ENCODE measurements at places on chromosomes 3 and 15. TPM values are rescaled to one million over a fixed set of nuclear protein-coding genes. Genes with fewer than 3 reads are reported as not detected.
A peak's percentile ranks its signal among the peaks of the same experiment; 100 is the strongest.

DNA sequence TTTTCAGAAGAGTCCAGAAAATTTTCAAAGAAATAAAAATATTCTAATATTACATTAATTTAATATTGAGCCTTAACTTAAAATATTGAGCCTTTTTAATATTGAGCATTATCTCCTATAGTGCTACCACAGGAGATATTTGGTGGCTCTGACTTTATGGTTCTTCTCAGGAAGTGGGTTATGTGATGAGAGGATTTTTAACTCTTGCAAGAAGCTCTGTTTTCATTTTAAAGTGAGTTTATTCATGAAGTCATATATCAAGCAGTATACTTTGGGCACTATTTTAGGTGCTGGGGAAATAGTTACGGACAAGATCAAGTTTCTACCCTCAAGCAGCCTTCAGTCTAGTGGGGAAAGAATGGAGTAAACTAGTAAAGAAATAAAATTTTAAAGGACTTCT, 13.4 kb upstream of the MBNL1 start:
- DNase-seq = no peak

DNA sequence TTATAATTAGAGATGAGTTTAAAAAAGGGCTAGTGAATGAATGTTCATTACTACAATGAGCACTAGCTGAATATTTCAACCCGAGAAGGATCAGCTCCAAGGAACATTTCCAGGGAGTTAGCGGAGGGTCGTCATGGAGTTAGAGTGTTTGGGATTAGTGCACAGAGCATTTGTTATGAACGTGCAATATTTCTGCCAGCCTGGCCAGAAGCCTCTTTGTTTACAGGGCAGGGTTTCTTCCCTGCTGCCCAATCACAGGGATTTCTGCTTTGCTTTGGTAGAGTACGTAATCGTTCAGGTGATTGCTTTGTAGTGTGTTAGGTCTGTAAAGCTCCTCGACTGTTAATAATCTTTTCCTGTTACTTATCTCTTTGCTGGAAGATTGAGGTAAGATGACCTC, 5.9 kb downstream of the CGNL1 start:
- DNase-seq = no peak

DNA sequence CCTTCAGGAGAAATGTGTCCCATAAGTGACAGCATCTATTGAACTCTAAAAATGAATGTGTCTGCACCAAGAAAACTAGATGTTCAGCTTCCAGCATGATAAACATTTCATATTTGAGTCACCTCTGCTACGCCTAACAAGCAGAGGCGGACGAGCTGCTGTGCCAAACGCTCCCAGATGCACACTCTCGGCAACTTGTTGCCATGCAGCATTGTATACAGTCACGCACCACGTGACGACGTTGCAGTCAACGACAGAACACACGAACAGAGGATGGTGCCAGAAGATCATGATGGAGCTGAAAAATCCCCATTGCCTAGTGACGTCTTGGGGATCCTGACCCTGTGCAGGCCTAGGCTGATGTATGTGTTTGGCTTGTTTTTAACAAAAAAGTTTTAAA, 137.5 kb downstream of the XXYLT1 start:
- peak; percentile 45 for DNase-seq

- no peak for DNase-seq
Observed at GRCh38 chr15:77001351-77001750, 6.4 kb downstream of the PSTPIP1 start.

DNA sequence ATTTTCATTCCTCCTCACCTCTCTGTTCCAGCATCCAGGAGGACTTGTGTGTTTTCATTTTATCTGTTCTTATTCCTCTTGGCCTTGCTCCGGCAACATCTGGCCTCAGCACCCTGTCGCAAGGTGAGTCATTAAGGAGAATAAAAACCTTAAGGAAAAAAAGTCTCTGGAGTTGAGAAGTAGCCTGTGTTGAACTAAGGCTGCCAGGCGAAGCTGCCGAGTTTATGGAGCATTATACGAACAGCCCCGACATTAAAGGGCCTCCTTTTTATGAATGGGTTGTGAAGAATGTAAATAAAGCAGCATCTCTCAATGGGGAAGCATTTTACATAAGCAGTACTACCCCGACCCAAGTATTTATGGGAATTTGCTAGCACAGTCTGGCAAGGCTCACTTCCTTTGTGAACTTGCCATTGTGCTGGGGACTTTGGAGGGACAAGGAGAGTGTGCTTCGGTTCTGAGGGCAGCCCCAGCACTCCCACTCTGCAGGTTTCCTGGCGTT, 4.7 kb downstream of the BAHD1 start:
- no peak for DNase-seq

- no peak for DNase-seq
Observed at GRCh38 chr3:138450181-138450580, 15.8 kb downstream of the ESYT3 start.

DNA sequence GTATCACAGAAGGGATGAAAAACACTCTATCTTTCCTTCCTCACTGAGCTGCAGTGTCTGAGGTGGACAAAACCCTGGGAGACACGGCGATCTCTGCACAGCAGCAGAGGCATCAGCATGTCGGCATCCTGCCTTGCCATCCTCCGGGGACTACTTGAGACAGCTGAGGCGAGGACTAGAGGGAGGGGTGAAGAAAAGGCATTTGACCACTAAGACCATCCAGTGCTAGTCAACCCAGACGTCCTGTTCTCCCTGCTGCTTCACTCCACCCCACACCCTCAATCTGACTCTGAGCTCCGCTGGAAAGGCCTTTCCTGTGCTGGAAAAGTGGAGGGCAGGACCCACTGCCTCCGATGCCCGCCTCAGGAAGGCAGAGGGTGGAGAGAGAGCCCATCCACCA, 67.3 kb downstream of the VGLL4 start:
- no peak for DNase-seq

GRCh38 chr3:51955175-51955892, at the start of gene GPR62:
GPR62 (plus strand) TSS chr3:51955381; CDS start chr3:51955653, 272 bp downstream.
- no peak for DNase-seq

GRCh38 chr15:31932576-31932975, 97.7 kb upstream of the CHRNA7 start:
- no peak for DNase-seq

GRCh38 chr3:63976161-63976871, 47.0 kb downstream of the PSMD6 start:
- no peak for DNase-seq

GRCh38 chr3:46702246-46703012, 1.2 kb downstream of the TMIE start:
- no peak for DNase-seq

GRCh38 chr3:14444380-14444779, 42.0 kb downstream of the SLC6A6 start:
- no peak for DNase-seq

- DNase-seq = no peak
Observed at GRCh38 chr3:76638006-76638405, 401.9 kb upstream of the ROBO2 start.

DNA sequence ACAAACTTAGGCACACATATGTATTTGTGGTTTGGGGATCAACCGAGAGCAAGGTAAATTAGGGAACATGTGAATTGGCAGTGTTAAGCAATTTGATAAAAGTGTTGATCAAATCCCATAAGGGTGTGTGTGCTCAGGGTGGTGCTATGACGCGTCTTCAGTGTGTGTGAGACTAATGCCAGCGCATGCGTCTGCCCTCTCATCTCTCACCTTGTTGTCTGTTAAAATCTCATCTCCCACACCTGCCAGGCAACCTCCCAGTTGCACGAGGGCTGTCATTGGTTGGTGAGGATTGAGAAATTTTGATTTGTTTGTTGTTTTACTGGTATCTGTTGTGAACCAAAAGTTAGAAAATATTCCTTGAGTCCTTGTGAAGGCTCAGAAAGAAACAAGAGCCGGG, 137.2 kb upstream of the ICE2 start:
- DNase-seq = no peak

GRCh38 chr3:65402597-65402996, 636.1 kb downstream of the MAGI1 start:
- peak; percentile 13 for DNase-seq

GRCh38 chr15:58770519-58770856, 614 bp upstream of the MINDY2 start:
- DNase-seq = no peak

DNA sequence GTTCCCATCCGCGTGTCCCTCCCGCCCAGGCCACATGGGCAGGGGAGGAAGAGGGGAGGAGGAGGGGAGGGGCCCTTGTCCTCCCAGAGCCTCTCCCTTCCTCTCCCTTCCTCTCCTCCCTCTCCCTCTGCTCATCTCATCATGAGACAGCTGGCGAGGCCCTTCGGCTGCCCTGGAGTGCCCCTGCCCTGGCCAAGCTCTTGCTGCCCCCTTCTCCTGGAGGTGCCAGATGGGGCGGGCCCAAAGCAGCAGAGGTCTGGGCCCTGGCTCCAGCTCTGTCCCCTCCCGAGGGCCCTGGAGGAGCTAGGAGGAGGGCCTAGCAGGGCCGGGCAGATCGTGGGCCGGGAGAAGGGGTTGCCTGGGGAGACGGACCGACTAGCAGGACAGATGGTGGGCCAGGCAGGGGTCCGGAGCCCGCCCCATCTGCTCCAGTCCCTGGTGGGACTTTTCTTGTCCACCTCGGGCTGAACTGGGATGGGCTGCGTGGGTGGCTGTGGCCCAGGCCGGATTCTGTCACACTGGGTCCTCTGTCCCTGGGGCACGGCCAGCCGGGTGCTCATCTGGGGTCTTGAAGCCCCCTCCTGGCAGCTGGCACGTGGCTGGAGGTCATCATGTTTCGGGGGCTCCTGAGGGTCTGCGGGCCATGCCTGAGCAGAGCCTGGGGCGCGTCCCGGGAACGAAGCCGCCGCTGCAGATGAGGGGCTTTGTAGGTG, 183.4 kb downstream of the GOLGA6L6 start:
- no peak for DNase-seq

- no peak for DNase-seq
Observed at GRCh38 chr15:32855942-32856341, 138.1 kb downstream of the GREM1 start.

DNA sequence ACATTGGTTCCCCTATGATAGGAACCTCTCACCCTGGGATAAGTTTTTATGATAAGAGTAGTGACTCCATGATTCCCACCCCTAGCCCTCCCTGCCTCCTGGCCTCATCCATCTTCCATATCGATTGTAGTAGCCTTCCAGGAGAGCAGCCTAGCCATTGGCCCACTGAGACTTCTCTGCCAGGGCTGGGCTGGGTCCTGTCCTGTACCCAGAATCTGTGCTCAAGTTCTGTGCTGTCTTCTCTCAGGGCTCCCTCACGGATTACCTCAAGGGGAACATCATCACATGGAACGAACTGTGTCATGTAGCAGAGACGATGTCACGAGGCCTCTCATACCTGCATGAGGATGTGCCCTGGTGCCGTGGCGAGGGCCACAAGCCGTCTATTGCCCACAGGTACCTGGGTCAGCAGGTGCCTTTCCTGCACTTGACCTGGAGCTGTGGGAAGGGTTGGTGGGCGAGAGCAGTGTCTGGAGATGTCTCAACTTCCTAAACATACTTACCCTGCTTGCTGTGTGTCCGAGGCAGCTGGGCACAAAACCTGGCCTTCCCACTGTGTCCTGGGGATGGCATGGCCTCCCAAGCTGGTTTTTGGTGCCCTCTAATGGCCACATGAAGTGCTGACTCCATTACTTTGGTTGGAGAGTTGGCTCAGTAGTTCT, 16.6 kb upstream of the EXOG start:
- DNase-seq = peak; percentile 49

- DNase-seq = no peak
Observed at GRCh38 chr3:193095366-193095765, 145.7 kb upstream of the PLAAT1 start.

DNA sequence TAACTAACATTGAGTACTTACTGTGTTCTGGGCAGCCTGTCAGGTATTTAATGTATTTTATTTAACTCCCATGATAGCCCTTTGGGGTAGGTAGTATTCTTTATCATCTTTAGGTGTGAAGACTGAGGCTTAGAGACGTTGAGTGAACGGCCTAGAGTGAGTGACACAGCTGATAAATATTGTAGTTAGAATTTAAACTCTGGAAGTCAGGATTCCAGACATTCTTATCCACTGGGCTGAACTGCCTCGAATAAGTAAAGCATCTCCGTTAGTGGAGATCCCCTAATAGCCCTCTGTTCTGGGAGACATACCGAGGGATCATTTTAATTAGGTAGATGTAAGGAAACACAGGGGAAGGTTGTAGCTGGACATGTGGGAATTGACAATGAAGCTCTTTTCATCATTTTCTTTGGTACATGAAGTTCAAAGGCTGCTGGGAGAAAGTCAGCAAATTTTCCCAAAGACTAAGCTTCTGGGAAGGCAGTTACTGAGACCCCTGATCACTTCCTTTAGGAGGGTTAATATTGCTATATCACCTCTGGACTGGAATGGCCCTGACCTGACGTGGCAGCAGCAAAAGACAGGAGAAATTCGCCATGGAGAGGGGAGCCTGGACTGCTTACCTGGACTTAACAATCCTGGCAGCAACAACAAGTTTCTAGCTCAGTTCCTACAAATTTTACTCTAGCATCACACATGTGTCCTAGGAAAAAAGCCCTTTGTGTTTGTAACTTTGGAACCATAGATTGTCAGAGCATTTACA, 11.7 kb upstream of the PDCD6IP start:
- no peak for DNase-seq

Gene GALNT15
- total RNA-seq = 15.4 TPM

Gene UROC1
- total RNA-seq = not detected

Gene ANKRD34C
- not detected for total RNA-seq

Gene TNFSF10
- total RNA-seq = 136 TPM

Gene ISLR2
- total RNA-seq = 0.89 TPM

Gene CTDSPL
- 80.0 TPM for total RNA-seq

Gene CCR8
- total RNA-seq = not detected

Gene CHRM5
- total RNA-seq = not detected

All from left colon (tissue), 2 donors.